ENCODE measurements at places on chromosomes 3 and 15. TPM values are rescaled to one million over a fixed set of nuclear protein-coding genes. Genes with fewer than 3 reads are reported as not detected.

The AP3B2 gene
- total RNA-seq: not detected

The ECE2 gene
- not detected for total RNA-seq

- DNase-seq: no peak
These were observed 316.7 kb downstream of the CLSTN2 start for GRCh38 chr3:140251678-140252077.

GRCh38 chr3:78863306-78864203 is 904.2 kb downstream of the ROBO1 start:
- DNase-seq: no peak

The C3orf49 gene
- not detected for total RNA-seq

DNA sequence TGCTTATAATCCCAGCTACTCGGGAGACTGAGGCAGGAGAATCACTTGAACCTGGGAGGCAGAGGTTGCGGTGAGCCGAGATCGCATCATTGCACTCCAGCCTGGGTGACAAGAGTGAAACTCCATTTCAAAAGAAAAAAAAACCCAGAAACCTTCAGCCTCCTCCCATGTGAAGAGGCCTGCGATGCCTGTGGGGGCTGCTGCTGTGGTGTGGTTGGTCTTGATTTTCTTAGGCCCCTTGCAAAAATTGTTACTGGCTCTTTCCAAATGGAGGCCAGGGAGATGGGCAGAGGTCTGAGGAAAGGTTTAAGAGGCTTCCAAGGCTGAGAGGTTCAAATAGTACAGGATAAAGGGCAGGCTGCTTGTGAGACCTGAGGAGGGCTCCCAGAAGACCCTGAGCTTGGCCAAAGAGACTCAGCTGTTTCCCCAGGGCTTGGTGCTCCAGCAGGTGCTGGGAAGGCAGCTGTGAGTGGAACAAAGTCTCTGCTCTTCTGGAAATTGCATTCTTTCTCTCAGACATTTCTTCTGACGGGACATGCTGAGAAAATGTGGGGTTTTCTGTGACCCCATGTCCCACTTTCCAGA is 18.4 kb downstream of the GCSAM start:
- no peak for DNase-seq

The KCNMB3 gene
- 1.7 TPM for total RNA-seq

DNA sequence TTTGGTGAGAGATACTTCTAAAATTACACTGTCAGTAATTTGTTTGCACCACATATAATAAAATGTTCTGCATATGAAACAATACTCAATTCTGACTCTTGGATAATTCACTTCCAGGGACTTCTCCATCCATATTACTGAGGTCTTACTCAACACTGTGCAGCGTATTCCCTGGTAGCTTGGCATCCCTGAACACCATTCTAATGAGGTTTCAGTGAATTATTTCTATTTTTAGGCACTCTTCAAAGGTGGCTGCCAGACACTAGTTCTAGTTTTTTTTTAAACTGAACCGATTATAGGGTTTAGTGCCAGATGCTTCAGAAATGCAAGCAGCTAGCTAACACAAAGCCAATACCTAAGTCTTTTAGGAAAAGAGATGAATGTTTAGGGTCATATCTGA is 283.3 kb downstream of the FEZF2 start:
- DNase-seq: no peak

GRCh38 chr3:10883478-10884234 is 67.6 kb downstream of the SLC6A11 start:
- DNase-seq: no peak

- DNase-seq: no peak
These were observed 29.7 kb upstream of the FBLN2 start for GRCh38 chr3:13519006-13519791.

The LXN gene
- total RNA-seq: 9.3 TPM

The RBM5 gene
- 94.0 TPM for total RNA-seq

The LSAMP gene
- total RNA-seq: 7.2 TPM

The CCR8 gene
- total RNA-seq: 16.9 TPM

The GRK7 gene
- total RNA-seq: not detected

DNA sequence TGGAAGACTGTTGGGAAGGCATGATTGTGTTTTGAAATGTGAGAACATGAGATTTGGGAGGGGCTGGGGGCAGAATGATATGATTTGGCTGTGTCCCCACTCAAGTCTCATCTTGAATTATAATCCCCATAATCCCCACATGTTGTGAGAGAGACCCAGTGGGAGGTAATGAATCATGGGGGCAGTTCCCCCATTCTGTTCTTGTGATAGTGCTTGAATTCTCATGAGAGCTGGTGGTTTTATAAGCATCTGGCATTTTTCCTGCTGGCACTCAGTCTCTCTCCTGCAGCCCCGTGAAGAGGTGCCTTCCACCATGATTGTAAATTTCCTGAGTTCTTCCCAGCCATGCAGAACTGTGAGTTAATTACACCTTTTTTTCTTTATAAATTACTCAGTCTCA is 430.5 kb downstream of the OTOL1 start:
- no peak for DNase-seq

The UNC13C gene
- total RNA-seq: 17.7 TPM

The PLAAT1 gene
- not detected for total RNA-seq

DNA sequence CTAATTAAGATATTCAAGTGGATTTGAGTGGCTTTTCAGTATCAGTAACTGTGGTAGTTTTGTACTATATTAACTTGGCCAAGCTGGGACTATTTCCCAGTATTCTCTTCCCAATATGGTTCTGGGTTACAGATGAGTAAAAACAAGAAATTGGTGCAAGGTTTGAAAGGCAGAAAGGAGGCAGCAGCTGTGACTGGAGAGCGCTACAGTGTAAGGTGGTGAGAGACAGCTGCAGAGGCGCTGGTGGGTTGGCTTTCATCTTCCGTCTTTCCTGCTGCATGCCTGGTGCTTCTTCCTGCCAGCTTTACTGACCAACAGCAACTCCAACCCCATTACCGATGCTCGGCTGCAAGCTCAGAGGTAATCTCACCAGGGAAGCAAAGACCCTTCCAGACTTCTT is 9.8 kb downstream of the DPH3 start:
- no peak for DNase-seq
